ENCODE measurements at places on chromosomes 16 and 17. TPM values are rescaled to one million over a fixed set of nuclear protein-coding genes. Genes with fewer than 3 reads are reported as not detected.

DNA sequence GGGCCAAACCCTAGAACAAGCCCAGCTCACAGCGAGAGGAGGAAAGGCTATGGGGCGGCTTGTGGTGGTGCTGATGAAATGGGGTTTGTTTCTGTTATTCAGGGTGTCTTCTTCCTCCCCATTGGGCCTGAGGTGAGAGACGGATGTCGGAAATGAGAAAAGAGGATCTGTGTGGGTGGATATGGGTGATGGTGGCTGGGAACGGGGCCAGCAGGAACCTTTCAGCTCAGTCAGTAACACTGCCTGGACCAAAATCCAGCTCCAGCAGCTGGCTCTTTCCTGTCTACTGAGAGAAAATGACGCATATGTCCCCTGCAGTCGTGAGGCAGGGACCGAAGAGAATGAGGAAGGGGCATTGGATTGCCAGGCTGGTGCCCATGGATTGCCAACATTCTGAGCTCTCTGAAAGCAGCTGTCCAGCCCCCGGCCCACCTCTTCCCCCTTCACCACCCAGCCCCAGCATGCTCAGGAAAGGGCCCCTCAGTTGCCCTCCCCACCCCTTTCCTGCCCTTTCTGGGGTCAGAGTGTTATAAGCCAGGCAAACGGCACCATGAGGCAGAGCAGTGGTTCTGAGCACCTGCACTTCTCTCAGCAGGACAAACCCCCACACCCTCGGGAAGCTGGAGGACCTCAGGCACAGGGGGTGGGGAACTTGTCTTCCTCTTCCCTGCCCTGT is 4.0 kb downstream of the MYH3 start:
- DNase-seq: no peak
- H3K27me3 ChIP-seq: no peaks in the 10 kb centered on the region
- H3K4me3 ChIP-seq: no peak overlapping the region
- no peaks in the 10 kb centered on the region for H3K36me3 ChIP-seq

GRCh38 chr17:412211-413015 is 59.8 kb upstream of the RPH3AL start:
- H3K4me1 ChIP-seq: no peaks in the 10 kb centered on the region
- H3K27ac ChIP-seq: no peak overlapping the region
- H3K36me3 ChIP-seq: no peaks in the 10 kb centered on the region
- H3K4me3 ChIP-seq: peak overlapping the region; percentile 43
- no peak for DNase-seq

Gene SLC12A3
- not detected for total RNA-seq

GRCh38 chr17:35531160-35531559 is 6.3 kb downstream of the SLFN12L start:
- no peak overlapping the region for H3K4me3 ChIP-seq
- H3K4me1 ChIP-seq: no peaks in the 10 kb centered on the region
- no peaks in the 10 kb centered on the region for H3K36me3 ChIP-seq
- DNase-seq: no peak
- no peak overlapping the region for H3K27ac ChIP-seq
- no peaks in the 10 kb centered on the region for H3K27me3 ChIP-seq

- H3K27me3 ChIP-seq: no peaks in the 10 kb centered on the region
- no peaks in the 10 kb centered on the region for H3K4me1 ChIP-seq
- H3K4me3 ChIP-seq: no peak overlapping the region
- no peak overlapping the region for H3K27ac ChIP-seq
- DNase-seq: no peak
Observed at GRCh38 chr16:77307426-77308162, 108.4 kb downstream of the SYCE1L start.
